ENCODE measurements at places on chromosomes 11 and 22. TPM values are rescaled to one million over a fixed set of nuclear protein-coding genes. Genes with fewer than 3 reads are reported as not detected.

C11orf97 gene
- not detected for total RNA-seq

MMP11 gene
- 0.54 TPM for total RNA-seq

DNA sequence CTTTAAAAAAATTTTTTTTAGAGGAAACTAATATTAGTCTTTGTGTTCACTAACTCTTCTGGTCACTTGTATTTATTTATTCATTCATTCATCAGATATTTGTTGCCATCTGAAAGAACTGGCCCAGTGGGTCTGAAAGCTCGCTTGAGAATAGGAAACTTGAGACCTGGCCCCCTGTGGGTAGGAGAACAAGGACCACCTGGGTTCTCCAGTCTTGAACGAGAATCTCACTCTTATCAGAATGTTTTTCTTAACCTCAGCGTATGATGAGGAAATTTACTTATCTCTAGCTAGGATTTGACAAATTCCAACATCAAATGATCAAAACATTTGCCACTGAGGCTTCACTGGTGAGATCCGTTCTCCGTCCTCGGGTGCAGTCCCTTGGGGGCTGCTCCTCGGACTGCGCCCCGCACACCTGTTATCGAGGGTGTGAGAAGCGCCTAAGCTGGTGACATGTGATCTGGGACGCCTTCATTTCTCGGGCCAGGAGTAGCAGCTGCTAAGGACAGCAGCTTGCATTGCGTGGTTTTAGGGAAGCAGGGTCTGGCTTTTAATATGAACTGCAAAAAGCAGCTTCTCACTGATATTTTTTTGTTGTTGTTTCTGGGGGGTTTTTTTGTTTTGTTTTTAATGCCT lies 6.3 kb downstream of the C22orf31 start:
- no peak for DNase-seq

DNA sequence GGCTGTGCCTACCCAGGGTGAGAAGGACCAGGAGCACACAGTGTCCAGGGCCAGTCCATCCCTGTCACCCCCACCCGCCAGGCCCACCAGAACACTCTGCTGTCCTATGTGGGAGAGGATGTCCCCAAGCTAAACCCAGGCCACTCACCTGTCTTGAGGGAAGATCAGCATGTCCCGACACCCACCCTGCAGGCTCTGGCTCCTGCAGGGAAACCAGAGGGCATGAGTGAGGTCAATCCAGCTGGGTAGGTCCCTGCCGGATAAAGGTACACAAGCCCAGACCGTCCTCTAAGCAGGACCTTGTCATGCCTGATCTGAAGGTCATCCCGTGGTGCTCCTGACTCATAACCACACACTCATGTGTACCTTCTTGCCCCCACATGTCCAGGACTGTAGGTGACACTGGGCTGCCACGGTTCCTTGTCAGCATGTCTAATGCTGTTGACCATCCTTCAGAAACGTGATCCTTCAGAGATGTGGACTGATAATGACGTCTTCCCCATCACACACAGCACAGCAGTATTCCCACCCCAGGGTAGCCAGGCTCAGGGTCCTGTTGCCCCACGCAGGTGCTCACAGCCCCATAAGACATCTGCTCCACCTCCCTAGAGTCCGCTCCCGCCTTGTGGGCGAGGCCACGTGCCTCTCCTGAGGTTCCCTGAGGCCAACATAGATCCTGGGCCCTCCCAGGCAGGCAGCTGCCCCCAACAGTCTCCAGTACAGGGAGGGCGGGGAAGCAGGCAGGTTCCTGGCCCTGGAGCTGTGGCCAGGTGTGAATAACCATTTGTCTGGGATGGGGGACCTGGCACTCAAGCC lies 6.1 kb downstream of the ARVCF start:
- peak; percentile 58 for DNase-seq

Data from mammary epithelial cell (primary cell).